ENCODE measurements at places on chromosomes 12 and 14.

GRCh38 chr12:6770600-6770999 lies 1.7 kb upstream of the LAG3 start:
- DNase-seq = no peak

- no peak for DNase-seq
Measured at GRCh38 chr12:18320036-18320617, 58.8 kb downstream of the PIK3C2G start.

- DNase-seq = no peak
Measured at GRCh38 chr12:857611-858010, 91.9 kb downstream of the RAD52 start.

DNA sequence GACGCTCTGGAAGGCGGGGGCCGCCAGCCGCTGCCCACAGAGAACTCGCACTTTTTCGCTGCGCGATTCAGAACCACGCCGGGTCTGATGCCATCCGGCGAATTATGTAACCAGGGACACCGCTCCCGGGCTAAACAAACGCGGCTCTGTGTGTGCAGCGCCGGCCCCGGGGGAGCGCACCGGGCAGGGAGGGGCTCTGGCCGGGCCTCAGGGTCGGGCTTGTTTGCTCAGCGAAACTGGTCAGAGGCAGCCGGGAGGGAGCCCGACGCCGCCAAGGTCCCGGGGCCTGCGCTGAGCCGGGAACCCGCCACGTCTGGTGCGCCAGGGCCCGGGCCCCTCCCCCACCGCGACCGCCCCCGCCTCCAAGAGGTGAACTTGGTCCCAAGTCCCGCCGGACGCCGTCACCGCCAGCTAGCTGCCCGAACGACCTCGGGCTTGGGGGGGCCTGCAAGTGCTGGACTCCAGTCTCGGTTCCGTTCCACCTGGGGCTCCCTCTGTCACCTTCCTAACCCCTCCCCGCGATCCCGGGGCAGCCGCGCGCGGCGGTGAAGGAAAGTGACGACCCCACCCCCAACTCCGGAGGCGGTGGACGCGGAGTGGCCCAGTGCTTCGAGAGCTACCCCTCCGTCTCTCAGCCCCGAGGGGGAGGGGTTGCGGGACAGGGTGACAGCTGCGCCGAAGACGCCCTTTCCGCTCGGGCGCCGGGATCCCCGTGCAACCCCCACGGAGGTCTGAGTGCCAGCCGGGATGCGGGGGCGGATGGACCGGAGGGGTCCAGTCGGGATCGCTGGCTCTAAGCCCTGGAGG lies 848 bp downstream of the CTDSP2 start:
- peak; percentile 47 for DNase-seq

DNA sequence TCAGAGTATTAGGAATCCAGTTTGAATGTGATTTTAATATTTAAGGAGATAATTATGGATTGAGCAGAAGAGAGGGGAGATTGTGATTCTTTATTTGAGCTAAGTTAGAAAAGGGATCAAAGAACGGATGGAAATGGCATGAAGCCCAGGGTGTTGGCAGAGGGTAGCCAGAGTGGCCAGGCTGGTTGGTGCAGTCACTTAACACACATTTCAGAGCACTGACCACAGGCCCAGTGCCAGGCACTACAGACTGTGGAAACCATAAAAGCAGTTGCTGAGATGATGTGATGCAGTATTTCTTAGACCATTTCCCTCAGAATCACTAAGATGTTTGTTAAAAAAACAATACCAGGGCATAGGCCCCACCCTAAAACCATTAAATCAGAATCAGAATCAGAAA lies 167.7 kb upstream of the AMIGO2 start:
- no peak for DNase-seq

DNA sequence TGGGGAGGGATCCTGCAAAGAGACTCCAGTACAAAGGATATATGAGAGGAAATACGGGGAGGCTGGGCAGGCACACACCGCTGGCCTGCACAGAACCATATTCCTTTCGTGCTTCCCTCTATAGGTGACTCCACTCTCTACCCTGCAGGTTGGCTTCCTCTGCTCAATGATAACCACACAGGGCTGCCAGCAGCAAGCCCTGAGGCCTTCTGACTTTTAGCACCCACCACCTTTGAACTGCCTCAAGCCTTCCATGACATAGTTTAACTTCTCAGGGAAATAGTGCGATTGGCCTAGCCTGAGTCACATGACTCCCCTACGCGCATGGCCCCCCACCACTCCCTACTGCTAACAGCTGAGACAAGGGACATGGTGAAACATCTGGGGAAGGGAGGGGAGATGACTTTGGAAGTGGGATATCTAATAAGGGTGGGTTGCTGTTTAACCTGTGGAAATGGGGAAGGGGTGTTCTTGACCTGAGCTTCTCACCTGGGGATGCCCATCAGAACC lies 3.0 kb upstream of the FOXN3 start:
- DNase-seq = no peak

DNA sequence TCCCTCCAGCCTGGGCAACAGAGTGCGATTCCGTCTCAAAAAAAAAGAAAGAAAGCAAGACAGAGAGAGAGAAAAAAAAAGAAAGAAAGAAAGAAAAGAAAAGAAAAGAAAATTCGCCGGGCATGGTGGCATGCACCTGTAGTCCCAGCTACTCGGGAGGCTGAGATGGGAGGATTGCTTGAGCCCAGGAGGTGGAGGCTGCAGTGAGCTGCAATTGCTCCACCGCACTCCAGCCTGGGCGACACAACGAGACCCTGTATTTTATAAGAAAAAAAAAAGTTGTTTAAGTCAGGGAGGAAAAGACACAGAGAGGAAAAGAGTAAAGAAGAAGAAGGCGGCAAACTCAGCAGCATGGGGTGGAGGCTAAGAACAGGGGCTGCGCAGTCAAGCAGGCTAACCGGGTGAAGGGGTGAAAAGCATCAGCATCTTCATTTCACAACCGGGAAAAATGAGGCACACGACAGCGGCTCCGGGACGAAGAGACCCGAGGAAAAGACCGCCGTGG lies 557 bp upstream of the FICD start:
- no peak for DNase-seq

- no peak for DNase-seq
Measured at GRCh38 chr14:89164168-89165073, 252.6 kb downstream of the FOXN3 start.

DNA sequence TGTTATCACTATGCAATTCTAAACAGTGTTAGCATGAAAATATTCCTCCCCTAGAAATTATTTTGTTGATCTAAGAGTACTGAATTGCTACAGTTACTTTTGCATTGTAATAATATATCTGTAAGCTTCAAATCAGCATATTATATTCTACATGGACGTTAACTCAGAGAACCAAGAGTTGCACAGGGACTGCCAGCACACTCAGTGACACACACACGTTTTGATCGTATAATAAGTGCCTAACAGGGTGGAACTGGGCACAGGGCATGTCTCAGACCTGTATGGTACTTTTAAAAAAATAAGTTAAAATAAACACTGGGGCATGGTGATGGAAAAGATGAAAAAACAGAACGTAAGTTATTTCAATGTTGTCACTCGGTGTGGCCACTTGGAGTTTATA lies 451.6 kb downstream of the RGS6 start:
- DNase-seq = no peak

DNA sequence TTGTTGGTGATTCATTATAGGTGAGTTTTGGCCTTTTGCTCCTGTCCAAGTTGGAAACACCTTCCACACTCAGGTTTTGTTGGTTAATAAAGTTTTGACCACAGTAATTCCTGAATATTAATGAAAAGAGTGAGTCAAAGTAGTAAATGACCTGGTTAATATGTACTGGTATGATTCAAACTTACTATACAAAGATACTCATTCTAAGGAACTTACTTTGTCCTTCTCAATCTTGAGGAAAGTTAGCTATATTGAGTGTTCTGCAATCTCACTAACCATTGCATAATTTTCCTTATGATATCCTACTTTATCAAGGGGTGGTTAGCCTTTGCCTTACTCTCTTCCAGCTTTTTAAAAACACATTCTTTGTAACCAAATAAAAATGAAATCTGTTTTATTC lies 20.9 kb upstream of the HECTD1 start:
- DNase-seq = no peak

GRCh38 chr14:88516861-88517357 lies 37.9 kb downstream of the PTPN21 start:
- no peak for DNase-seq

DNA sequence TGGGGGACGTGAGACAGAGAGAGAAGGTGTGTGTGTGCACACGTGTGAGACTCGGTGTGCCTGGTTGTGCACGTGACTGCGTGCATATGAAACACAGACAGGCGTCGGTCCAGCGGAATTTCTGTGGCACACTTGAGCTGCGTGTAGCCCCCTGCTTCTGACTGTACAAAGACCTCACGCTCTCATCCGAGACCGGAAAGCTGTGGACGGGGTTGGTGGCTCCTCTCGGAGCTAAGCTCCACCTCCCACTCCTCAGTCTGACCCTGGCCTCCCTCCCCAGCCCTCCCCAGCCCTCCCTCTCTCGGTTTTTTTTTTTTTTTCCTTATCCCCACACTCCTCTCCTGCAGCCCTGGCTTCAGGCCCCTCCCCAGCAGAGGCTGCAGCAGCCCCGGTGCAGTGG lies 8.3 kb upstream of the C14orf180 start:
- no peak for DNase-seq

DNA sequence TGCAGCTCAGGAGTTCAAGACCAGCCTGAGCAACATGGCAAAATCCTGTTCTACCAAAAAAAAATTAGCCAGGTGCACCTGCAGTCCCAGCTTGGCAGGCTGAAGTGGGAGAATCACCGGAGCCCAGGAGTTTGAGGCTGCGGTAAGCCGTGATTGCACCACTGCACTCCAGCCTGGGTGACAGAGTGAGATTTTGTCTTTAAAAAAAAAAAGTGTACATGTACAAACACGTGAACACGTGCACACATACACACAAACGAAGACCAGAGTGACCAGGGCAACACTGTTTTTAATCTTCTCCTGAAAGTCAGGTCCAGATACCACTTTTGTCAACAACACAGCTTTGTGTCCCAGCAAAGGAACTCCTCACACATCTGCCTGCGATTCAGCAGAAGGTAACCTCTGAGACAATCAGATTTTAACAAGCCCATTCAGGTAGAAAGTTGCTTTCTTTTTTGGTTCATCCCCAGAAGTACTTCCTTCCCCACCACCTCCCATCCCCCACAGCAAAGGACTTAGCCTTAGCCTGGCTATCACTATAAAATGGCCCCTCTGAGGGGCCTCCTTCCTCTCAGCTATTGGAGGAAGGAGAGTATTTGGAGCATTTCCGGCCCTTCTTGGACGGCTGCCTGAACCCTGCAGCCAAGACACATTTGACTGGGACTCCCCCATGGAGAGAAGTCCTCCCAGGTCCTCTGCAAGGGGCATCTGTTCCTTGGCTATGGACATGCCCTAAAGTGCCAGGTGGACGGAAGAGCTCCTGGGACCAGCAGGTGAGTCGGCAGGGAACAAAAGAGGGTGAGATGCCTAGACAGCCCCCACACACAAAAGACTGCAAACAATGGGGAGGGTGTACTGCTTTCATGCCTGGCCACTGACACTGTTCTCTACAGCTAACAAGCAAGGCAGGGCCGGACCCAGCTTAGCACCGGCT lies 9.8 kb downstream of the CTDSP2 start:
- DNase-seq = peak; percentile 11

GRCh38 chr14:70425354-70425753 lies 8.5 kb upstream of the SYNJ2BP start:
- no peak for DNase-seq

DNA sequence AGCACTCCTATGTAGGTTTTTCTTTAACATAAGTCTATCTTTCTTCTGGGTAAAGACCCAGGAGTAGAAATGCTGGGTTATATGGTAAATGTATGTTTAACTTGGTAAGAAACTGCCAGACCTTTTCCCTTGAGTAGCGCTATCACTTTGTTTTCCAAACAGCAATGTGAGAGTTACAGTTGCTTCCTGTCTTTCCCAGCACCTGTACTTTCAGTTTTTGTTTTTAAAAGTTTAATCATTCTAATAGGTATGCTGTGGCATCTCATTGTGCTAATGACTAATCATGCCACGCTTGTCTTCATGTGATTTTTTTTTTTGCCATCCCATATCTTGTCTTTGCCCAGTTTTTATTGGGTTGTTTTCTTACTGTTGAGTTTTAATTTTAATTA lies 28.1 kb downstream of the GIT2 start:
- DNase-seq = no peak

DNA sequence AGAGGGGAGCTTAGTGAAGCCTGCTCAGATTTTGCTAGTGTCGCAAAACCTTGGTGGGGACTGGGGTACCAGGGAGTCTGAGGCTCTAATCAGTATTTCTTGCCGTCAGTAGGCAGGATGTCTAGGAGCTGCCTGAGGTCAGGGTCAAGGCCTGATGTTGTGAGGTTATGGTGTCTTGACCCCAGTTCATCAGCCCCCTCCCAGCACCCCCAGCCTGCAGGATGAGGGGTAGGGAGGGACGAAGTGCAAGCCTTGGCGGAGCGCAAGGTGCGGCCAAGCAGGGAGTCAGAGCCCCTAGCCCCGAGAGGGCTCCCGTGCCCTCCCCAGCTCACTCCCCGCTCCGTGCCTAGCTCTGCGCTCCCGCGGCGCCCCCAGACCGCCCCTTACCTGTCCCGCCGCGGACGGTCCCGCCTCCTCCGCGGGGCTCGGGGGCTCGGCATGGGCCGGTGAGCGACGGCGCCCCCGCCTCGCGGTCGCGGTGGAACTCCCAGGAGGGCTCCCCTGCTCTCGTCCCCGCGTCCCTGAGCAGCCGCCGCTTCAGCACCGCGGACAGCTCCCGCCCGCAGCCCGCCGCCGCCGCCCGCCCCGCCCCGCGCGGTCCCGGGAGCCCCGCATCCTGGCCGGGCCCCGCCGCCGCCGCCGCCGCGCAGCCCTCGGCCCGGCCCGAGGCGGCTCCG lies 347 bp downstream of the SYNDIG1L start:
- DNase-seq = peak; percentile 29

DNA sequence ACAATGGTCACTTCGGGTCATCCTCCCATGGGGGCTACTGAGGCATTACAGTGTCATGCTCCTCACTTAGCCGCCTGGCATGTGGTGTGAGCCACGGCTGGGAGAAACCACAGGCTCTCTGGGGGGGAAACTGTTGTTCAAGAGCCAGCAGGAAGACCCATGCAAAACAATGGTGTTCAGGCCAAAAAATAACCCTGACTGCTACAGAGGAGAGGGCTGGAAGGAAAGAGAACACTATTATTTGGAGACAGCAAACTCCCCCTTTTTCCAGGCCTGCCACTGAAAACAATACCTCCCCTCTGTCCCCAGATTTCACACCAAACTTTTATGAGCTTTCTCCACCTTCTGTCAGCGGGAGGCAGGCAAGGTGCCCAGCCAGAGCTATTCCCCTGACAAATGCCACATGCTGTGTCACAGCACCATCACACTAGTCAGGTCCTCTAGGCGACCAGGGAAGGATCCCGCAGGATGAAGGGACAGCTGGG lies 83.7 kb downstream of the CHGA start:
- DNase-seq = no peak

- DNase-seq = no peak
Measured at GRCh38 chr12:65093606-65094005, 27.5 kb downstream of the WIF1 start.

DNA sequence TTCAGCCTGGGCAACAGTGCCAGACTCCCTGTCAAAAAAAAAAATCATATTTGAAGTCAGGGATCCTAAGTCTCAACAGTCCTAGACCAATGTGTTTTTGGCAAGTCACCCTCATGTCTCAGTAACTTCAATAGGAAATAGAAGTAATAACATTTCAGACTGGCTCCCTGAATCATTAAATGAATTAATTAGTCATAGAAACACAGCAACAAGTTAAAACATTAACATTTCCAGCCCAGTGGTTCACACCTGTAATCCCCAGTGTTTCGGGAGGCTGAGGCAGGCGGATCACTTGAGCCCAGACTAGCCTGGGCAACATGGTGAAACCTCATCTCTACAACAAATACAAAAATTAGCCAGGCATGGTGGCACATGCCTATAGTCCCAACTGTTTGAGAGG lies 125.2 kb downstream of the GTF2A1 start:
- no peak for DNase-seq

Measured in activated T-helper 9 cell treated with anti-CD3 and anti-CD28 coated beads, Interleukin-2, amount 50 U/mL, for 16 hours (primary cell).